ENCODE measurements at places on chromosomes 16 and 17.

DNA sequence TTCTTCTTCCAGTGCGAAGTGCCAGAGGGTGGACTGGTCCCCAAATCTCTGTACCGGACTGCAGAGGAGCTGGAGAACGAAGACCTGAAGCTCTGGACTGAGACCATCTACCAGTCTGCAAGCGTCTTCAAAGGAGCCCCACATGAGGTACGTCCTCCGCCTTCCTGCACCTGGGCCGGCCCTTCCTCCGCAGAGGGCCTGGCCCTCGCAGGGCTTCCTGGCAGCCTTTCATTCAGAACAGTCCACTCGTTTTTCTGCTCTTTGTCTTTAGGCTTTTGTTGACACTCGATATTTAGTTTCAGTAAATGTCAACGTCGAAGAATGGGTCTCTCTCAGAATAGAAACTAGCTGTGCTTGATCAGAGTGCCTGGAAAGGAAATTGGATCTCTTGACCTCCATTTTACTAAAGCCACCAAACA lies 68.6 kb downstream of the SEC14L1 start:
- DNase-seq: no peak

- no peak for DNase-seq
These were observed 45.3 kb downstream of the BRD7 start for GRCh38 chr16:50323335-50324011.

DNA sequence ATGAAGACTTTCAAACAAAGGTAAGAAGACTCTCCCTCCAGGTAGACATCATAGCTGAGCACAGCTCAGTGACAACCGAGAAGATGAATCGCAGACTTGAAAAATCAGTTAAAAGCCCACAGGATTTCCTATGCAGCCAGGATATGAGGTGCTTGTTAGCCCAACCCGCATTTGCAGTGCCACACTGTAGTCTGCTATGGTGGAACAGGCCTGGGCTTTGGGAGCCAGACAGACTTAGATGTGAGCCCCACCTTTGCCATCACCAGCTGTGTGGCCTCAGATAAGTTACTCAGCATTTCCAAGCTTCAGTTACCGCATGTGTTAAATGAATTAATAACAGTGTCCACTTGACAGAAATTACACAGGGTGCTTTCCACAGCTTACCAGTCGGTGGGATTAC lies 204.4 kb upstream of the HS3ST3A1 start:
- DNase-seq: no peak

DNA sequence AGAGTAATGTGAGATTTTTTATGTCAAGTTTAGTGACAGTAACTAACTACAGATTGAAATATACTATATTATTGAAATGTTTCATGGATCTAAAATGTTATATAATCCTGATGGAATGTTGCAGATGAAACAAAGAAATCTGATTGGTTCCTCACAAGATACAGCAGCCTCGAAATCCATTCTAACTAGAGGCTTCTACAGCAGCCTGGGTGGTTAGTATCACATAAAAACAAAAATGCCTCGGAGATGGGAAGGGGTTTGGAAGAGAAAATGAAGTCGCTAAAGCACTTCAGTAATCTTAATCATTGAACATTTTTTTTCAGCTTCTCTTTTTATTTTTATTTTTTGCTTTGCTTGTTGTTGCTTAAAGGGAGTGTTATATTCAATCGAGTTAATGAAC lies 75.2 kb downstream of the TANC2 start:
- no peak for DNase-seq

DNA sequence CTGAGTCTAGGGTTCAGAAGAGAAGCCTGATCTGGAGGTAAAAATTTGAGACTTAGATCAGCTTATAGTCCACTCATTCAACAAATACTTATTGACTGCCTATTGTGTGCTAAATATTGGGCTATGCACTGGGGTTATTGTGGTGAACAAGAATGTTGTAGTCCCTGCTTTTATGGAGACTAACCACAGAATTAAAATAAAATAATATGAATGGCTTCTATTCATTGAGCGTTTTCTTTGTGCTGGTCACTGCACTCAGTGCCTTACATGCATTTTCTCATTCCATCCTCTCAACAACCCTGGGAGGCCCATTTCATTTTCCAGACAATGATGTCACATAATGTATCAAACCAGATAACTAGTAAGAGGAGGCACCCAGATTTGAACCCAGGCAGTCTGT lies 4.8 kb downstream of the NEK8 start:
- DNase-seq: no peak

DNA sequence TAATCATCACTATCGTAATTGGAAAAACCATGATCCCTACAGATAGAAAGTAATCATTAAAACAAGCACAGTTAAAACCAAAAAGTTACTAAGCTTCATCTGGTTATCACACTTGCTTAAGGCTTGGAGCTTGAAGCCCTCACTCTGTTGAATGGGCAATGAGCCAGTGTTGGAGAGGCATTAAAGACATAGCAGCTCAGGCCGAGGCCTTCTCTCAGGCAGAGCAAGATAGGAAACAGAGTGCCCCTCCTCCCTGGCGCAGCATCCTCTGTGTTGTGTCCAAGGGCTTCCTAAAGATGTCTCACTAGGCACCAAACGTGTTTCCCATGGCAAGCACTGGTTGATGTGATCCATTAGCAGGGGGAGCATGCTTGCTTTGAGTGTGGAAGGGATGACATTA lies 34.9 kb upstream of the LGALS9 start:
- DNase-seq: no peak

- no peak for DNase-seq
These were observed 5.0 kb upstream of the CCDC57 start for GRCh38 chr17:82217530-82218204.

GRCh38 chr16:89017543-89018281 lies 40.7 kb upstream of the CBFA2T3 start:
- no peak for DNase-seq

GRCh38 chr17:17079336-17079735 lies 37.1 kb downstream of the MPRIP start:
- DNase-seq: no peak

GRCh38 chr16:57753448-57754353 lies 18.1 kb downstream of the KATNB1 start:
- DNase-seq: no peak

GRCh38 chr17:1035546-1036170 lies 38.7 kb downstream of the TIMM22 start:
- no peak for DNase-seq

- no peak for DNase-seq
These were observed 34.7 kb downstream of the MRTFB start for GRCh38 chr16:14105760-14106375.

DNA sequence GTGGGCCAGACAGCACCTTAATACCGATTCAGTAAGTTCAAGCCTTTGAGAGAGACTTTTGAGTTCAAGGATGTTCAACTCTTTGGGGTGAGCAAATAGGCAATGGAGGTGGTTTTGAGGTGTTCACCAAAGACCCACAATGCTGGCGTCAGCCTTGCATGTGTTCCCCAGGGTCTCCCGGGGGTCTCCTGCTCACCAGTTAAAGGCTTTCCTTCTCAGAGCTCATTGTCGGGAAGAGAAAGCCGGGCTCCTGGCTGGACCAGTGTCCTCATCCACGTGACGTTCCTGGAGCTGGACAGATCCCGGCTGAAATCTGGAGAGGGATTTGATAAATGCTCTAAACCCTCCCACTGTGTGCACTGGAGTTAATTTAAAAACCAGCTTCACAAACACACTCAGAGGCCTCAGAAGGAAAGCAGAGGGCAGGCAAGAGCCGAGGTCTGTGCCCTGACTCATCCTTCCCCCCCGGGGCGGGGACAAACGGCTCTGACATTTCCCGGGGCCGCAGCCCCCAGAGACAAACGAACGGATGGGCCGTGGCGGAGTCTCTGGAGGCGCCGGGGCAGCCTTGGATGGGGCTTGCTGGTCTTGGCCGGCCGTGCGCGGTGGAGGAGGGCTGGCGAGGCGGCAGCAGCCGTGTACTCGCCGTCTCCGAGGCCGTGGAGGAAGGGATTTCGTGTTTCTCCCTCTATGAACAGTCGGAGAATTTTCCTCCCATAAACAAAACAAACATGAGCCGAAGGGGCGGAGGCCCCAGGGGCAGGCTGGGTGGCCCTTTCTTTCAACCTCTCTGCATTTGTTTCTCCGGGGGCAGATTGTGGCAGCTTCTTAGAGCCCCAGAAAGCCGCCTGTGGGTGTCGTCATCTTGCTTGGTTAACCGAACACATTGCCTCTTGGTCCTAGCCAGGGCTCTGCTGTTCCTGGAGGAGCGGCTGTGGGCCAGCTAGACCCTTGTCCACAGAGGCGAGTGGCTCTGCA lies 94.2 kb downstream of the NTN1 start:
- peak; percentile 39 for DNase-seq

DNA sequence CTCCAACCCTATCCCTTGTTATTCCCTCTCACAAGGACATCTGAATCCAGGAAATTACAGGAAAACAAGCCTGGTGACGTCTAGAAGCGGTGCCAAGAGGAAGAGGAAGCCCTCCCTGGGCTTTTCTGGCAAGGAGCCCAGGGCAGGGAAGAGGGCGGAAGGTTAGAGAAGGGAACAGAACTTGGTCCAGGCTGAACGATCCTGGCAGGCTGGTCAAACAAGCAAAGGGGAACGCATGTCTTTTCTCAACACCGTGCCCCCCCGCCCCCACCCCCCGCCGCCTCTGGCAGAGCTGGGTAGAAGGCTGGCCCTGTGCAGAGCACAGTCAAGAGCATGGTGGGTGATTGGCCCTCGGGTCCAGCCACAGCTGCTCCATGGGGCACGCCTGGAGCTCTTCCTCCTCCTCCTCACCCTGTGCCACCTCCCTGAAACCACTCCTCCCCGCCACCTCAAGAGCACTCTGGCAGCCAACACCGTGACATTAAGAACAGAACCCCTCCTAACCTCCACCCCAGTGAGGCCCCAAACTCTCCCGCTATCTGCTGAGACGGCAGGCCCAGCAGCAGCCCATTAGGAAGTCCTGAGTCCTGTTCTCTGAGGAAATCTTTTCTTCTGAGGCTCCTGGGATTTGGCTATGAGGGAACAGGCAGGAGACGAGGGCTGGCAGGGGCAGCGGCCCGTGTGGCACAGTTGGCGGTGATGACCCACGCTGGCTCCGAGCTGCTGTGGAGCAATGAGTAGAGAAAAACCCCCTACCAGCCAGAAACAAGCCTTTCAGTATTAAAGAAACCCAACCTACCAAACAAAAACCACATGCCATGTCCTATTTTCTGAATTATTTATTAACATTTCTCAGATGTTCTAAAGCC lies 7.3 kb downstream of the C16orf86 start:
- DNase-seq: no peak

GRCh38 chr17:79255456-79255855 lies 180.8 kb downstream of the ENGASE start:
- no peak for DNase-seq

- no peak for DNase-seq
These were observed 9.4 kb downstream of the CPNE7 start for GRCh38 chr16:89584768-89585549.

DNA sequence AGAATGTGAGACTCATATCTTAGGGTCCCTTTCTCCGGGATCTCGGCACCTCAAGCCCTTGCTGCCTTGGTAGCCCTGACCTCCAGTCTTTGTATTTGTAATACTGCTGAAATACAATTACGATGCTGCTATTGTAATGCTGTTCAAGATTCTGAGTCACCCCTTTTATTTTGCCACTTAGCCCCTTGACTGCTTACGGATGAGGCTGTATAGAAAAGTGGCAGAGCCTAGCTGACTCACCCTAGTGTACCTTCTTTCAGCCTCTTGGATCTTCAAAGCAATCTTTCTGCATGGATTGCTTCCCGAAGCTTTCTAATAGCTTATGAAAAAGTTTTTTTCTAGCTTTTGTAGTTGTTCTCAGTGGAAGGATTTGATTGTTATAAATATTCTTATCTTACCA lies 187.9 kb downstream of the KCNJ2 start:
- DNase-seq: no peak

DNA sequence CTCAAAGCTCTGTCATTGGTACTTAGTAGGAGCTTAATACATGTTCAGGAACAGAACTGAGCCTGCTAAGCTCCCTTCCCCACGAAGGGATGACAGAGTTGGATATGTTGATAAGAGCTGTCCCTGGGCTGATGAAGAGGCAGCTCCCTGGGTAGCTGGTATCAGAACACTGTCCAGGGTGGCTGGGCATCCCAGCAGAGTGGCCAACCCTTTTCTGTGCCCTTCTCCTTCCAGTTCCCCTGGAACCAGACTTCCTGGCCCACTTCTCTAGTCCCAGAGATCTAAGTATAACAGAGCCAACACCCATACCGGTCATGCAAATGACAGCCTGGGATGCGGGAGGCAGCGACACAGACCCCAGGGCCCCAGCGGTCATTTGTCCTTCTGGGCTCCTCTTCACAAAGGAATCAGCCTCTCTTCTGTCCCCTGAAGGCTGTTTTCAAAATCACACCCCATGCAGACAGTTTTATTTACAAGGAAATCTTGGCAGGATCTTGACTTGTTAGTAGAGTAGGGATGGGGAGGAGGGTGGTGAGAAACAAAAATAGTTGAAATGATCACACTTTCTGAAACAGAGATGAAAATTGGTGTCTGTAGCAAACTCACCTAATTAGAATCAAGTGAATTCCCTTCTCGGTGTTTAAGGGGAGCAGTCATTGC lies 1.4 kb upstream of the RHBDL3 start:
- no peak for DNase-seq

DNA sequence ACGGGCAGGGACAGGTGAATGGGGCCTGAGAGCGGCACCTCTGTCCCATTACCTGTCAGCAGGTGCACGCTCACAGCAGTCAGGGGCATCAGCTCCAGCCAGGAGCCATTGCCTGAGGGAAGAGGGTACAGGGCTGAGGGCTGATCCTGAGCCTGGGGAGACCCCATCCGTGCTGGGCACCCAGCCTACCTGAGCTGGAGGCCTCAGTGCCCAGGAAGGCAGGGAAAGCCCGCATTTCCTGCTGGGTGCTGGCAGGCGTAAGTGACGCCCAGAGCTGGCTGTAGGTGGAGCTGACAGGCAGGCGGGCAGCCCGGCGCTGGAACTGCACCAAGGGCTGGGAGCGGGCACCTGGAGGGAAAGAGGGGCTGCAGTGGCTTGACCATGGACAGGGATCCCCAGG lies 7.4 kb downstream of the FAM171A2 start:
- no peak for DNase-seq

- DNase-seq: no peak
These were observed 19.7 kb downstream of the SLC7A6 start for GRCh38 chr16:68283801-68284598.

DNA sequence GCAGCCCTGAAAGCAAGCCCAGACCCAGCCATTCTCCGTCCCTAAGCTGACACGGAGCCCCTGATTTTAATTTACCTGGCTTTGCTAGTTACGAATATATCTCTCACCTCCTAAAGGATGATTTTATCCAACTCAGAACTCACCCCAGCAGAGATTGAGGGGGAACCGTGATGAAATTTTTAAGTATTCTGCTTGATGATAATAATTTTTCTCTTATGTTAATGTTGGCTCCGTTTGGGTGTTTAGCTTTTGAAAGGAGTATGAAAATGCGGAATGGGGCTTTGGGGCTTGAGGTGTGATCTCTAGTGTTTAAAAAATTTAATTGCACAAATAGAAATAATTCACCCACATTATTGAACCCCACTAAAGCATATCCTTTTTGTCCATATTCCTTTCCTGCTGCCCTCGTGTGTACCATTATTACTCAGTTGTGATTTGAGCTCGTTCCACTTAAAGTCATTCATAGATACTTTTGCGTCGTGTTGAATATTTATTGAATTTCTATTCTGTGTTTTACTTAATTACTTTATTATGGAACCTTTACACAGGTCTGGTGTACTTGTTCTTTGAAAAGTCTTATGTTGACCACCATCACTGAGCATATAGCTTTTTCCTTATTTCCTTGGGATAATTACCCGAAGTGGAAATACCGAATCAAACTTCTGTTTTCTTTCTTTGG lies 775 bp downstream of the PRPSAP2 start:
- DNase-seq: no peak

GRCh38 chr17:63976702-63977101 lies 4.0 kb upstream of the SCN4A start:
- DNase-seq: no peak

All from activated T-cell treated with anti-CD3 and anti-CD28 coated beads for 24 hours (primary cell).